Anterior cingulate cortex (tissue), 58 donors: ENCODE measurements at places on chromosomes 6 and 20.

GRCh38 chr20:9974324-9974723 is 60.5 kb upstream of the ANKEF1 start:
- no peak for DNase-seq

DNA sequence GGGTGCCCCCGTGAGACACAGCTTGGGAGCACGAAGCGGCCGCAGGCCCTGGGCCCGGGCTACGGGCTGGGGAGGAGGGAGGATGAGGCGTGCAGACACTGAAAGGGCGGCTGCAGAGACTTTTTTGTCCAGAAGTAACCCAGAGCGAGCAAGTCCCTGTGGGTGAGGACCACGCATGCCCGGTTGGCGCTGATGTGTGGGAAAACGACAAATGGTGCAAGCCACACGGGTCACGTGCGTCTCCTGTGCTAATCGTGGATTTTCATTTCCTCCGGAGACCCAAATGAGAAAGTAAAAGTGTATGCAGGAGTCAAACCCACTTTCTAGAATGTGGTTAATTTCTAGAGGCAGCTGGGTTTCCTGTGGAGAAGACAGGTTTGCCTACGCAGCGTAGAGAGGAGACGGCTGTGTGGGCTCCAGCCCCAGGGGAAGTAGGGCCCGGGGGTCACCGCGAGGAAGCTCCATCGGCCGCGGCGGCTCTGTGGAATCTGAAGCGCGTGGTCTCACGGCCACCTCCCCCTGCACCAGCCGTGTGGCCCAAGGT is 19.0 kb downstream of the DLL1 start:
- DNase-seq, result no peak

DNA sequence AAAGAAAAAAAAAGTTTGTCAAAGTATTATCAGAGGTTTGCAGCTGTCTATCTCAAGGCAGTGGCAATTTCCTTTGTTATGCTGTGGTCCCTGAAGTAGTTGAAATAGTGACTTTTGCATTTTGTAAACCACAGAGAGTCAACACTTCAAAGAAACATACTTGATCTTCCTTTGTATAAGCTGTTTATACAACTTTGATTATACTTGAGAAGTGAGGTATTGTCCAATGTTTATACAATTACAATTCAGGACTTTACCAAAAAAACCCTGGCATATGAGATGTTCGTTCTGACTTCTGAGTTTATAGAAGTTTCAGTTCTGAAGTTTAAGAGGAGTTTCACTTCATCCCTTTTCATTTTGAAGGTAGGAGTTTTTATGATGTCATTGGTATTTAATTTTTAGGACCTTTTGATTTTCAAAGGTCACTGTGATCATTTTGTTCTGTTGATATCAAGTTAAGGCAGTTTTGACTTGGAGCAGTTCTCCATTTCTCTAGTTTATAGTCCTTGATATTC is 4.0 kb downstream of the STK4 start:
- no peak for DNase-seq

- peak; percentile 11 for DNase-seq
Measured at GRCh38 chr6:34792605-34793500, 970 bp downstream of the BLTP3A start.

GRCh38 chr6:146950351-146950835 is 253.8 kb upstream of the STXBP5 start:
- DNase-seq, result no peak

GRCh38 chr20:14698605-14699373 is 361.4 kb upstream of the FLRT3 start:
- DNase-seq, result no peak

DNA sequence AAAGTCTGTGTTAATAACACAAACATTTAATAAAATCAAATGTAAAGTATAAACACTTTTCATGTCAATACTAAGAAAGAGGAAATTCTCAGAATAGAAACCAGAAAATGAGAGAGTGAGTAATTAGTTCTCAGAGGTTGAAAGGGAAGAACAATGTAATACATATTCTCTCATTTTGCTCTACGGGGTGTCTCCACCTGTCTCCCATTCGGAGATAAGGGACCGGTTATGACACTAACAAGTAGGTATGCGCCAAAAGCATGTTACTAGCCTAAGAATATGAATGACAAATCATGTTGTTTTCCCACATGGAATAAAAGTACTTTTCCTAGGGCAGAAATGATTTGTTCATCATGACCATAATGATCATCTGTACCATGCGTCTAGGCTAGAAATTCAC is 35.6 kb upstream of the PRELID3B start:
- DNase-seq, result no peak

DNA sequence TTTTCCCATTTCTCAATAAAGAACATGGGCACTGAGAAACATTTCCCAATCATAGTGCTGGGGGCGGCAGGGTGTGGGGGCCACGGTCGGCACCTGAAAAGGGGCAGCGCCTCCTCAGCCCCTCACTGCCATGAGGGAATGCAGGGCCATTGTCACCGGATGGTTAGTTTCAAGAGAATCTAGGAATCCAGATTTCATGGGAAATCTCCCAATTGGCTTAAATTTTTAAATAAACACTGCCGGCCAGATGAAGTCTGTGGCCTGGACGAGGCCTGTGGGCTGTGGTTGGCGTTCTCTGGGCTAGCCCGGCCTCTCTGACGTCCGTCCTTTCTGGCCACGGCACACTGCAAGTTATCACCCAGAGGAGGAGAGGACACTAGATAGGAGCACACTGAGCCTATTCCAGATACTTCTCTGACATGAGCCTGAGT is 25.6 kb downstream of the MANBAL start:
- no peak for DNase-seq

GRCh38 chr20:12963416-12963815 is 45.4 kb upstream of the SPTLC3 start:
- DNase-seq, result no peak

DNA sequence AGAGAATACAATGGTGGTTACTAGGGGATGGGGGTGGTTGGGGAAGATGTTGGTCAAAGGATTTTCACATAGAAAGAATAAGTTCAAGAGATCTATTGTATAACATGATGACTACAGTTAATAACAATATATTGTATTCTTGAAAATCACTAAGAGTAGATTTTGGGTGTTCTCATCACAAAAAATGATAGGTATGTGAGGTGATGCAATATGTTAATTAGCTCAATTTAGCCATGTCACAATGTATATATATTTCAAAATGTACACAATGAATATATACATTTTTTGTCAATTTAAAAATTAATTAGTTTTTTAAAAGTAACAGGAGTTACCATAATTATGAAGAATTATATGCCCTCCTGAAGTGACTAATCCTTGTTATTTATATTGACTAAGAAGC is 22.3 kb downstream of the ZNF133 start:
- DNase-seq, result no peak

DNA sequence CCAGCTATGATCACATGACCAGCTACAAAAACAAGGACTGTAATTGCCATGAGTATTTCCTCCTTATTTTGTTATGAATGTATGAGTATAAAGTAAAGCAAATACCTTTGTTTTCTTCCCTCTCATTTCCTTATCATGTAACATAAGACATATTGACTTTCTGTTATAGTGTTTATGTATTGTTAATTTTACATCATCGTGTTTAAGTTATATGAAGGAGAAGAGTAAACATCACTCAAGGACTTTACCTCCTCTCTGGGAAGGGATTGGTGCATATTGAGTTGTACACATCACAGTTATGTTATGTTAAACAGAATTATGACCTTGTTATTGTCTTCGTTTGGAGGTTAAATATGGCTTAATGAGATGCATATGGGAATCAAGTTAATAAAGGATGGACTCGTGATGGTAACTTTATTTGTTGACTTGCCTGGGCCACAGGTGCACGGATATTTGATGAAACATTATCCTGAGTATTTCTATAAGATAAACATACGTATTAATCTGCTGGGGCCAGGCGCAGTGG is 57.3 kb upstream of the CNKSR3 start:
- DNase-seq, result no peak

DNA sequence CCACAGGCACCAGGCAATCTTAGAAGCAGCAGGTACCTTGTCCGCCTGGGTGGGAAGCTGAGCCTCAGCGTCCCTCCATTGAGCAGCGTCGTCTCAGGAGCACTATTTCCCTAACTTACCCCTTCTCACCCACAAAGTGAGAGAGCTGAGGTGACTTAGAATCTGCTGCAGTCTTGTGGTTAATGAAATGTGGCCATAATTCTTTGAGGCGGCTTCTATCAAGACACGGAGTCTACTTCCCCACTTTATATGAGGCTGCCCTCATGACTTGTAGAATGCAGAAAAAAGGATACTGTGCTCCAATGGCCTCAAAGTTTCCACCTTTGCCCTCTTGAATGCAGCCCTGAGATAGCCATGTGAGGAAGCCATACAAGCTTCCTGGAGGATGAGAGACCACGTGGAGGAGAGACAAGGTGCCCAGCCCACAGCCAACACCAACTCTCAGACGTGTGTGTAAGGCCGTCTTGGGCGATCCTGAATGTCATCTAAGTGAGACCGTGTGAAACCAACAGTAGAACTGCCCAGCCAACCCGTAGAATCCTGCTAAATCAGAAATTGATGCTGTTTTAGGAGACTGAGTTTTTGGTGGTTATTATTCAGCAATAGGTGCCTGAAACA is 9.1 kb upstream of the TAGAP start:
- DNase-seq, result no peak

DNA sequence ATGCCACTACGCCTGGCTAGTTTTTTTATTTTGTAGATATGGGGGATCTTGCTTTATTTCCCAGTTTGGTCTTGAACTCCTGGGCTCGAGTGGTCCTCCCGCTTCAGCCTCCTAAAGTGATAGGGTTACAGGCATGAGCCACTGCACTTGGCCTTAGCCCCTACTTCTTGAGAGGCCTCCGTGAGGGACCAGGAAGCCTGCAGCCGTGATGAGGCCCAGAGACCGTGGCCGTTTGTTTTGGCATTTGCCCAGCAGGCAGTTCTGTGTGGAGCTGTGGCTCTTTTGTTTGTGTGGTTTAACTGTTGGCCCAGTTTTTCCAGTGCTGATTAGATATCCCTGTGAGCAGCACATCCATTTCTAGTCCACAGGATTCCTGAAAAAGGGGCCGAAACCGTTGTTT is 39.8 kb downstream of the SRSF3 start:
- no peak for DNase-seq

DNA sequence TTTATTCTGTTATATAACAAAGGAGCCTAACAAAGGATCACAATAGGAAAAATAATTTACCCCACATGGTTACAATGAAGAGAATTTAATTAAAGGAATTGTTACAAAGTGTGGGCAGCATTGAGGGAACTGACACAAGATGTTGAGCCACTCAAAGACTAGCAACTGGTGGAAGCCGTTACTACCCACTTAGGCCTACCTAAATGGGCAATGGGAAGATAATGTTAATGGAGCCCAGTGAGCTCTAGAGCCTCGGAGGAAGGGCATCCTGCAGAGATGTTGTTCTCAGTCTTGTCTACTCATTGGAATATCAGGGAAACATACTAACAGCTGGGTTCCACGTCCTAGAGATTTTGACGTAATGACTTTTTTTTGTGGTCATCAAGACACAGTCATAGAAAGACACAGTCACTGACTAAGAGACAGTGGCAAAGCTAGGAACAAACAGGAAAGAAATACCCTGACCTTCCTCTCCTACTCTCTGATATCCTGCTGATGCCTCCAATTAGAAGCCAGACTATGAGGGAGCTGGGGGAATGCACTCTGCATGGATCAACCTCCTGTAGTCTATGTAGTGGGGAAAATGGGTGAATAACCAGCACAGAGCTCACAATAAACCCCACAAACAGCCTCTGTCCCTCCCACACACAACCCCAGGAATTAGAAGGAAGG is 523.8 kb upstream of the FLRT3 start:
- no peak for DNase-seq

DNA sequence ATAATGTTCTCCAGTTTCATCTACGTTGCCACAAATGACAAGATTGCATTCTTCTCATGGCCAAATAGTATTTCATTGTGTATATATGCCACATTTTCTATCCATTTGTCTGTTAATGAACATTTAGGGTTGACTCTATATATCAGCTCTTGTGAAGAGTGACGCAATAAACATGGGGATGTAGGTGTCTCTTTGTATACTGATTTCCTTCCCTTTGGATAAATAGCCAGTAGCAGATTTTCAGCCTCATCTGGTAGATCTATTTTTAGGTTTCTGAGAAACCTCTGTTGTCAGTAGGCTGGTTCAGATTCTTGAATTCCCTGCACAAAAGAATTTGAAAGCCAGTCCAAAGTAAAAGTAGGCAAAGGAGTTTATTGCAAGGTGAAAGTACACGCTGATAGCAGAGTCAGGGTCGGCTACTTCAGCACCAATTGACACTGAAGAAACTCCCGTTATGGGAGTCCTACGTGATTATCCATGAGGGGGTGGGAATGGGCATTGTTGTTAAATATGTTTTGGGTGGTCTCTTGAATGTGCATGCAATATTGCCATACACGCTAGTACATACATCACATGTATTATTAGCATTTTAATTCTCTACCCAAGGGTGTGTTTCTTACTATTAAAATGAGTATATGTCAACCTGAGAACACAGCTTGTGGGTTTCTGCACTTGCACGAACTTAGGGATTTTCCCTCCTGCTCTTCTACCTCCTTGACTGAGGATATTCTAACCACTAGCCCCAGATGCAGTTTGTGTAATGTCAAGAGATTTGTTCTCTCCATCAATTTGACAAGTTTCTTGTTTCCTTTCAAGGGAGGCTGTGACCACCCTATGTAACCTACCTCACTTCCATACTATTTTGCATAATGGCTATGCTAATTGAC is 14.4 kb upstream of the SLC17A2 start:
- no peak for DNase-seq

DNA sequence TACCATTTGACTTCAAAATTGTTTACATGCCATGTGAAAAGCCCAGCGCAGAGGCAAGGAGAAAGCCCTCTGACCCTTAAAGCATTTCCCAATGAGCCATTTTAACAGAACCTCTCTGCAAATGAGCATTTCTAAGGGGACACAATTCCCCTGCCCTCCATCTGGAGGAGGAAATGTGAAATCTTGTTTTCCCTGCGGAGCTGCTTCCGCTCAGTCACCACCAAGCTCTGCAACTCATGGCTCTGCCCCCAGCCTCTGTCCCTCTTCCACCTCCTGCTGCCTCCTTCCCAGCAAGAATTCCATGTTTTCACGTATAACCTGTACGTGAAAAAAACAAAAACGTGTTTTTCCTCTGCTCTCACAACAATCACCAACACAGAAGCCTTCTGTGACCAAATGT is 12.3 kb downstream of the RIN2 start:
- DNase-seq, result no peak

GRCh38 chr6:34457382-34457741 is 8.5 kb upstream of the PACSIN1 start:
- no peak for DNase-seq

DNA sequence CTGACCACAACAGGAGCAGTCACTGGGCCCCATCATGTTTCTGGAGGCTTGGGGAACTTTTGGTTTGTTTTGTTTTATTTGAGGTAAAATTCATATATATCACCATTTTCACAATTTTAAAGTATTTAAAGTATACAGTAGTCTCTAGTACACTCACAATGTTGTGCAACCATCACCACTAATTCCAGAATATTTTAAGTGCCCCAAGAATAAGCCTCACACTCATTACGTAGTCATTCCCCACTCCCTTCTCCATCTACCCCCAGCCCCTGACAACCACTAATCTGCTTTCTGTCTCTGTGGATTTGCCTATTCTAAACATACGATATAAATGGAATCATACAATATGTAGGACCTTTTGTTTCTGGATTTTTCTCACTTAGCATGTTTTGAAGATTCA is 29.0 kb downstream of the RTN4IP1 start:
- no peak for DNase-seq

- DNase-seq, result no peak
Measured at GRCh38 chr20:25216199-25216945, 20.9 kb downstream of the ENTPD6 start.
